ENCODE measurements at places on chromosomes 4 and X.

DNA sequence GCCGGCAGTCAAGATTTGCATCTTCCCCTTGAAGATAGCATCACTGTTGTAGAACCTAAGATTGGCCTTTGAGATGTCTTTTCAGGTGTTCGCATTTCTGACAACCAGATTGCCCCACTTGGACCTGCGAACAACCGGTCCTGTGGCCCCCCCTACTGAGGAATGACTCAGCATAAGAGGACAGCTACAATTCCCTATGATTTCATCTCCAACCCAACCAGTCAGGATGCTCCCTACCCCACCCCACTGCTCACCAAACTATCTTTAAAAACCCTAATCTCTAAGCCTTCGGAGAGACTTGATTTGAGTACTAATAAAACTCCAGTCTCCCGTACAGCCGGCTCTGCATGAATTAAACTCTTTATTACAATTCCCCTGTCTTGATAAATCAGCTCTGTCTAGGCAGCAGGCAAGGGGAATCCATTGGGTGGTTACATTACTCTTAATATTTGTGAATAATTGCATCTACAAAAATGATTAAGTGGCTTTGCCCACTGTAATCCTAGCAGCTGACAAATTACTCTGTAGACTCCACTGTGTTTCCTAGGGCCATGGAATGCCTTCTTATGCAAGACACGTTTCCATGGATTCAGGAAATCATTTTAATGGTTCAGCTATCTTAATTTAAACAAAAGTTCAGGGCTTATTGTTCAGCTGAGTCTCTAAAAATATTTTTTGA is 95.4 kb downstream of the GPR143 start:
- peak; percentile 33 for DNase-seq

DNA sequence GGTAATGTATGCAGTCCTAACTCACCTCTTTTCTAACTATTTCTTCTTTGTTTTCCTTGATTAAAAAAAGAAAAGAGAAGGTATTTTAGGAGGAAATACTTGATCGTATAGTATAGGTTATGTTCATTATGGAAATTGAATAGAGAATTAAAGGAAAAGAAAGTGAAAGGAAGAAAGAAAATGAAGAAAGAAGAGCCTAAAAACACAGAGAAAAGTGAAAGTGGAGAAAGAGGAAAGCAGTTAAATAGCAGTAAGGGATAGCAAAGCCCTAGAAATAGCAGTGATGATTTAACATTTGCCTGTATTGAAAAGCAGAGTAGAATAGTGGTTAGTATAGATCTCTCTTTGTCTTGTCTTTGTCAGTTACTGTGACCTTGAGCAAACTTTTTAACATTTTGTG is 37.0 kb downstream of the MRPL1 start:
- DNase-seq, result no peak

DNA sequence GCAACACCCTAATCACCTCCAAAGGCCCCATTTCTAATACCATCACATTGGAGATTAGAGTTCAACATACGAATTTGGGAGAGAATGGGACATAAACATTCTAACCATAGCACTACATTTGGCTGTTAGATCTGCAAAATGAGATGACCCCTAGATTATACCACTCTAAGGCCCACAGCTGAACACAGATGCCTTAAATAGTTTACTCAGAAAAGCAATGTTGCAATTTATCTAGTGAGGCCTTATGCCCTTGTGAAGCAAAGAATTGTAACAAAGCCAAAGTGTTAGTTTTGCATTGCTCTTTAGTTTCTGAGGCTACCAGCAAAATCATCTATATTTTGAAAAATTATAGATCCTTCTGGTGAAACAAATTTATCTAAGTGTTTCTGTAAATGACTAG is 31.6 kb upstream of the ARHGEF6 start:
- DNase-seq, result no peak

DNA sequence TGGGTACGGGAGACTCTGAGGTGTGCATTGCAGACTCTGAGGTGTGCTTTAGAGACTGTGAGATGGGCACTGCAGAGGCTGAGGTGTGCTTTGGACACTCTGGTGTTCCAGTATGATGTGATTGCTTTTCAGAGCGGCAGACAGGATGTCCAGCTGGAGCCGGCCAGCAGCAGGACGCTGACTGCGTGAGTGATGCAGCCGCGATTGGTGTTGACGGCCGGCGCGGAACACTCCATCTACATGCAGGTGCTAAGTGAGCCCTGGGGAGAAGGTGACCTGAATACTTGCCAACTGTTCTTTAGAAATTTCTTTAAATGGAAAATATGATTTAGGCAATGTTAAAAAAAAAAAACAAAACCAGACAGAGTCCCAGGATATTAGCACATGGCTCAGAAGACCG is 103.1 kb upstream of the PPP2R3B start:
- DNase-seq, result no peak

Measured in astrocyte of the spinal cord (primary cell).